Frontal cortex (tissue), 4 donors: ENCODE measurements at places on chromosomes 5 and 9. TPM values are rescaled to one million over a fixed set of nuclear protein-coding genes. Genes with fewer than 3 reads are reported as not detected.

The IFNB1 gene
- total RNA-seq, result not detected

DNA sequence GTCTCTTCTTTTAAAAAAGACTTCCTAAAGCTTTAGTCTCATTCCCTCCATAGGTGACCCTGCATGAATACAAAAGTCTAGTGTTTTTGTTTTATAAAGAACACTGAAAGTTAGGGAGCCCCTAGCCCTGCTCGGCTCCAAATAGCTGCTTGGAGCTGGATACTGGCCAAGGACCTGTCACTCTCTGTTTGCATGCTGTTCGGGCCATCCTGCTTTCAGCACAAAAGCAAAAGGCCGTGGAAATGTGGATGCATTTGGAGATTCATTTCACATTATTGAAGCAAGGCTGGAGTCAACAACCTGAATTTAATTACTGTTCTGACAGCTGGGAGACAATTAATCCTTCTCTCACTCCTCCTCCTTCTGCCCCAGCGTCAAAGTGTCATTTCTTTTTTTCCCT is 151.7 kb upstream of the NMUR2 start:
- DNase-seq, result no peak

DNA sequence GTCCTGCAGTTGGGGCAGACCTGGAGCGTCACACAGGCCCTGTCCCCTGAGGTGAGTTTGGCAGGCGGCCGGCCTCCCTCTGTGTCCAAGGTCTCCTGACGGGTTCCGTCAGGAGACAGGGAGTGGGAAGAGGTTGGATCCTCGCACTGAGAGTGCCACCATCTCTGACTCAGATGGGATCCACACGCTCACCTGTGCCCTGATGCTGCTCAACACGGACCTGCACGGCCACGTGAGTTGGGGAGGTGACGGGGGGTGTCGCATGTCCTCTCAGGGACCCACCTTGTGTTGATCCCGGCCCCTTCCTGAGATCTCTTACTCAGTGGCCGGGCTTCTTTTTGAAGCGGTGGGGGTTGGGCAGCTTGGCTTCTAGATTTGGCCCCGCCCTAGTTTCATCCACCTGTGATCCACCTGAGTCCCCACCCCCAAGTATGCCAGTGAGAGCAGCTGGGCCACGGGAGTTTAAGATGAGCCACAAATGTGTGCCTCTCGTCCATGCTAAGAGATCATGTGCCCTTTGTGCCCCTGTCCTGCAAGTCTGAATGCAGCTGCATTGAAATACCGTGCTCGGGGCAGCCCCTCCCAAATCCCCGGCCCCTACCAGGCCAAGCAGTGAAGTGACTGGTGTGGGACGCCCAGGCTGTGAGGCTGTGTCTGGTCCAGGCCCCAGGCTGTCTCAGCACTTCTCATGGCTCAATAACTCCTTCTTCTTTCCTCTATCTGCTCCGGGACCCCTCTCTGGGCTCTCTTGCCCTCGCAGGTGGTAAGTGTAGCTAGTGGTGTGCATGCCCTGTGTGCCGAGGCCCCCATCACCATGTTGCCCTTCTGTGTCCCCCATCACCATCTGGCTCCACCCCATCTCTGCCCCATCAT is 27.2 kb downstream of the PSD2 start:
- DNase-seq, result no peak

GRCh38 chr5:44828719-44829118 is 20.0 kb downstream of the MRPS30 start:
- DNase-seq, result no peak

The NPR3 gene
- 19.2 TPM for total RNA-seq

The ELOVL7 gene
- total RNA-seq, result 4.1 TPM

- no peak for DNase-seq
These were observed 232.0 kb downstream of the RFK start for GRCh38 chr9:76162086-76162730.
